Midbrain (tissue), 1 donor: ENCODE measurements at places on chromosomes 2 and 18.

DNA sequence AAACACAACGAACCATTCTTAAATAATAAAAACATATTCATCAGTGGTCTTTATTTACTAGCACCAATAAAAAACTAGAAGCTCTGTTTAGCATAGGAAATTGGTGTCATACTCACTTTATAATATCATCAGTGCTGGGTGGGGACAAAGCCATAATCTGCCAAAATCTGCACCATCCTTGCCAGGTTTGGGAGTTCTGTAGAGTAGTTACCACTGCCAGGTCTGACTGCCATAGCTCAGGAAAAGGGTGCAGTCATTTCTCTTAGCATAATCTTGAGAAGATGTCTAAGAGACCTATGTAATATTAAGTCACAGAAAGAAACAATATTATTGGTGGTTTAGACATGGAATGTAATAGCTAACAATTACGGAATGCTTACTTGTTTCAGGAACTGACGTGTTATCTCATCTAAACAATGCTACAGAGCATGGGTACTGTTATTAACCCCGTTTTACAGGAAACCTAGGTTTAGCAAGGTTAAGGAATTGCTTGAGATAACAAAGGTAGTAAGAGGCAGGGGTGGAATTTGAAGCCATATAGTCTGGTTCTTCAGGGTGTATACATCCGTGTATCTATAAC is 1.6 kb upstream of the MARCHF7 start:
- DNase-seq, result no peak

- no peak for DNase-seq
These were observed 8.6 kb downstream of the OSBPL6 start for GRCh38 chr2:178202927-178203326.

DNA sequence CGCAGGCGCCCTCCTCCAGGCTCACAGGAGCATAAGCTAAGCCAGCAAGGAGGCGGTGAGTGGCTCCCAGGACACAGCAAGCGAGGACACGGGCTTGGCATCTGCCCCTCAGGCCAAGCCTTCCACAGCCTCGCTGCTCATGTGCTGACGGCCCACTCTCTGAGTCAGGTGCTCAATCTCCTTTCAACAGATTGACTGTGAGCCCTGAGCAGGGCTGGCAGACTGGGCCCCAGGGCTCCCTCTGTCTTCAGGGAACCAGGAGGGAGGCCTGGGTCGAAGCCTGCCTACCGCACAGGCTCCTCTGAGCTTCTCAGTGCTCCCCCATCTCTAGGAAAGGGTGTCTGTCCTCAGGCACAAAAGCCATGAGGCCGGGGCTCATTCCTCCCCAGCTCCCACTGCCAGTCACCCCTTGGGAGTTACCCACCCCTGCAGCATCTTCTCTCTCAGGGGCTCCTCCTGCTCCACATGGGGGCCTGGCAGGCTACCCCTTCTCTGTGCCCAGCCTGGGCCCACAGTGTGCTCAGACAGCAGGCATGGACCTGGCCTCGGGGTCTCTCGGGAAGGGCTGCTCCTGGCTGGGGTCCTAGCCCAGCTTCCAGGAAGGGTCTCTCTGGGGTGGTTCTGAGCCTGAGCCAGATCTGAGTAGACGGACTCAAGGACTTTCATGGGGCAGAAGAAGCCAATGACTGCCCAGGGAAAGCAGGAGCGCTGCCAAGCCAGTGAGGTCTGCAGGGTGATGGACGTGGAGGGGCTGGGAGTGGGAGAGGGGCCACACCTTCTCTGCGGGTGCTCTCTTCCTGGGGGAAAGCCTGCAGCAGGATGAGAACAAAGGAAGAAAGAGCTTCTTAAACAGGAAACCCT is 138.0 kb upstream of the GPC1 start:
- DNase-seq, result no peak

- DNase-seq, result no peak
These were observed 29.2 kb upstream of the PPP4R1 start for GRCh38 chr18:9643549-9643948.

- no peak for DNase-seq
These were observed 498.7 kb downstream of the BCL11A start for GRCh38 chr2:60054571-60055340.

DNA sequence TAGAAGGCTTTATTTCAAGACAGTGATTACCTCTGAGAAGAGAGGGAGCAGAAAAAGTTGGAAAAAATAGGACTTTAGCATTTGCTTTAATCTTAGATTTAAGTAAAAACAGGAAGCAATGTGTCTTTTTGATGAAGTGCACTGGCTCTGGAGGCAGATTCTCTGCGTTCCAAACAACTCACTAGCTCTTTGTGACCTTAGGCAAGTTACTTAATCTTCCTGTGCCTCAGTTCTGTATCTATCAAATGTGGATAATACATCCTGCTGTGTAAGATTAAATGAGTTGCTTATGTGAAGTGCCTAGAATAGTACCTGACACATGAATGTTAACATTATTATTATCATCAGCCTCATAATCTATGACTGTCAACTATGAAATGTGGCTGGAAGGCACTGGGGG is 42.3 kb downstream of the RPRD1A start:
- DNase-seq, result no peak
